ENCODE measurements at places on chromosomes 6 and 20. TPM values are rescaled to one million over a fixed set of nuclear protein-coding genes. Genes with fewer than 3 reads are reported as not detected.

GRCh38 chr20:17448071-17448470, 83.1 kb downstream of the BFSP1 start:
- DNase-seq: no peak

GRCh38 chr6:52328729-52329128, 33.2 kb upstream of the PAQR8 start:
- DNase-seq: no peak

DNA sequence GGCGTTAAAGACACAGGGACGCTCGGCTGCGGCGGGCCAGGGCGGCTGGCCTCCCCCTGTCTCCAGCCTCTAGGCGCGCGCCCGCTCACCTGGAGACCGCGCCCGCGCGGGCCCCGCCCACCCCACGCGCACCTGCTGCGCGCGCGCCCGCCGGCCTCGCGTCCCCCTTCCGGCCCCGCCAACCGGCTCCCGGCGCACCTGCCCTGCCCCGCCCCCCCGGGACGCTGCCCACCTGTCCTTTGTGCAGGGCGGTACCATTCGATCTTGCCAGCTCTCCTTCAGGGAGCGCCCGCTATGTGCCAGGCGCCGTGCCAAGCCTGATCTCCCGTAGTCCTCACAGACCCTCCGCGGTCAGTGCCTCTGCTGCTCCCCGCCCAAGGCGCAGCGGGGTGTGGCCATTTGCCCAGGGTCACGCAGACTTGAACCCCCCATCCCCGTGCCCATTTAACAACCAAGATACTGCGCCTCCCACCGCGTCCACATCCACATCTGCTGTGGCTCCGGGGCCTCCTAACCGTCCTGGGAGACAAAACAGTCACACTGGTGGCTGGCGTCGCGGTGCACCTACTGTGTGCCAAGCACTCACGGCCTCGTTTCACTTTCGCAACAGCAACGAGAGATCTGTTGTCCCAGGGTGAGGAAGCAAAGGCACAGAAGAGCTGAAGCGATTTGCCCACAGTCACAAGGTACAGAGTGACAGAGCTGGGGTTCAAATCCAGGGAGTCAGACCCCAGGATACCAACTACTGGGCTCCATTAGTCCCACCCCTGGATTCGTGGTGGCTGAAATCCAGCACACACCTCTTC, 48.1 kb downstream of the NOL4L start:
- DNase-seq: no peak

DNA sequence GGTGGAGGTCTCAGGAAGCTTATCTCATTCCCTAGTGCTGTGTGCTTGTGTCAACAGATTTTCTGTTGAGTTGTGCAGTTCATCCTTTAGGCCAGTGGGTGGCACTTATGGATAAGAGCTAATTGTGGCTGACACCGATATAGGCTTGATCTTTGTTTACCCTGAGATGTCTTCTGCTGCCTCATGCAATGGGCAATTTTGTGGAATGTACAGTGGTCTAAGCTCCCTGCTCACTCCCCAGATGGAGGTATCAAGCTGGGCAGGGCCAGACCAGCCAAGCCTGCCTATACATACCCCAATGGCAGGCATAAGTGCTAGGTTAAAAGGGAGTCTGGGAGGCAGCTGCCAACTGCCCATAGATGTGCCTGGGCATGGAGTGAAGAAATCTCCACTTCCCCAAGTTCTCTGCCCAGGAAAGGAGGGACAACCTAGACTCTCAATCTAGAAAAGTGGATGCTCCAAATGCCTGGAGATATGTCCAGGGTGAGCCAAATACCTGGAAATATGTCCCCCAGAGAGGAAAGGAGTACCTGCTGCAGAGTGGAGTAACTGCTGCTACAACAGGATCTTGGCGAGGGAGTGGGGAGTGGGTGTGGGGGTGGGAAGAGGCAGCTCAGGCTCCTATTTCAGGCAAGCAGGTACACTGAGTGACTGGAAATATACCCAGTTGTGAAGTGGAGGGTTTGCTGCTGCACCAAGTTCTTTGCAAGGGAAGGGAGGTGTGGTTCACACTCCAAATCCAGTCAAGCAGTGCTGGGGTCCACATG, 53.2 kb upstream of the ARG1 start:
- no peak for DNase-seq

DNA sequence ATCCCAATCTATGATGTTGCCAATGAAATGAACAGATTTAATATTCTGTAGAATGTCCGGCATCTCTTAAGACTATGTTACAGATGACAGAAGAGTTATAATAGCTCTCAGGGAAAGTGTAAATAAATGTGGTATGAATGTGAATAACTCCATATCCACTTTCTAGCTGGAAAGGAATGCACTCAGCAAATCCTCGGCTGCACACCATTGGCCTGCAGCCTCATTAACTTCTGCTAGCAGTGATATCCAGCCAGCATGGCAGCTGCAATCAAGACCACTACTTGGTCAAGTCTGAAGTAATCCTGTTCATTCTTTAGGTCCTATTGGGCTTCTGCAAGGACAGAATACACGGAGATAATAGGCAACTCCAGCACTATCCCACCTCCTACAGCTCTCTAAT, 17.3 kb upstream of the MICA start:
- DNase-seq: no peak

GRCh38 chr6:163260111-163260895, 154.2 kb upstream of the QKI start:
- DNase-seq: no peak

Gene SEMG1
- total RNA-seq: 1.8 TPM

Gene KIF13A
- 40.0 TPM for total RNA-seq

Gene THBS2
- 145 TPM for total RNA-seq

Gene BEND6
- total RNA-seq: 1.0 TPM

Gene TFAP2C
- total RNA-seq: 66.9 TPM

Gene LY6G6F
- total RNA-seq: not detected

Gene KCNK16
- total RNA-seq: not detected

Measured in breast epithelium (tissue), 4 donors.